ENCODE measurements at places on chromosomes 11 and 22.

- no peak for DNase-seq
These were observed 698.5 kb downstream of the KCNA4 start for GRCh38 chr11:29318134-29318845.

GRCh38 chr11:112268406-112268805 is 7.7 kb upstream of the PLET1 start:
- no peak for DNase-seq

DNA sequence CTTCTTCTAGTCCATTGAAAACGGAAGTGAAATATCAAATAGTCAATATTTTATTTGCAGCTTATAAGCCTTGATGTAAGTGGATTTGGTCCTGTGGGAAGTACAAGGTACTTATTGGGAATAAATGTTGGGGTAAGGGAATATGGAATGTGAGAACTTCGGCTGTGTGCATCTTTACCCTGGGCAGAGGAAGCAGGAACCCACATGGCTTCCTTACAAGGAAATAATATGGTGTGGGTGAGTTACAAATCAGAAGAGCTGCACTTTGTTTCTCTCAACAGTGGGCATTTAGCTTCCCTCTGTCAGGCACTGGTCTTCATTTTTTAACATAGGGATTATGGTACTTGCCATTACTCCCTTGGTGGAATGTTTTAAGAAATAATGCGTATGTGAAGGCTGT is 77.9 kb downstream of the SCN3B start:
- DNase-seq, result no peak

GRCh38 chr11:121389651-121390050 is 62.5 kb upstream of the SORL1 start:
- DNase-seq, result no peak

DNA sequence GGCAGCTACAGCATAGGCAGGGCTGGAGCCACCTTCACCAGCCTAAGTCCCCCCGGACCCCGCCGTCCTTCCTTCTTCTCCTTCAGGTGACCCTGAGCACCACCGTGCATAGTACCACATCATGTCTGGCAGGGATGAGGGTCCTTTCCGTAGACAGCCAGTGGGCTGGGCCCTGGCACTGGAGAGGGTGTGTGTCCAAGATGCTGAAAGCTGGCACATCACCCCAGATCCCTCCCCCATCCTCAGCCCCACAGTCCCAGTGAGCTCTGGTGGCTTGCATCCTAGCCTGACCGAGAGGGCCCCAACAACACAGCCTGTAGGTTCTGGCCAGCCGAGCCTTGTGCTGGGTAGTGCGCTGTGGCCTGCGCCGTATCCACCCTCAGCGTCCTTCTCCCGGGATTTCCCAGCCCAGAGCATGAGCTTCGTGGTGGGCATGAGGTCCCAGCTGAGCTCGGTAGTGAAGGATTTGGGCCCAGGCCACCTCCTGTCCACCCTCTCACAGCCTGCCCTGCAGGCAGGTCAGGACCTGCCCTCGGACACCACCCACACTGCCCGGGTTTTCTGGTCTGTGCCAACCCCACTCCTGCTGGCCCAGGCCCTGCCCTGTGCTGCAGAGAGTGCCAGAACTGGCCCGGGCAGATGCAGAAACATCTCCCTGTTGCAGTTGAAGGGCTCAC is 1124.3 kb downstream of the BRD1 start:
- no peak for DNase-seq

DNA sequence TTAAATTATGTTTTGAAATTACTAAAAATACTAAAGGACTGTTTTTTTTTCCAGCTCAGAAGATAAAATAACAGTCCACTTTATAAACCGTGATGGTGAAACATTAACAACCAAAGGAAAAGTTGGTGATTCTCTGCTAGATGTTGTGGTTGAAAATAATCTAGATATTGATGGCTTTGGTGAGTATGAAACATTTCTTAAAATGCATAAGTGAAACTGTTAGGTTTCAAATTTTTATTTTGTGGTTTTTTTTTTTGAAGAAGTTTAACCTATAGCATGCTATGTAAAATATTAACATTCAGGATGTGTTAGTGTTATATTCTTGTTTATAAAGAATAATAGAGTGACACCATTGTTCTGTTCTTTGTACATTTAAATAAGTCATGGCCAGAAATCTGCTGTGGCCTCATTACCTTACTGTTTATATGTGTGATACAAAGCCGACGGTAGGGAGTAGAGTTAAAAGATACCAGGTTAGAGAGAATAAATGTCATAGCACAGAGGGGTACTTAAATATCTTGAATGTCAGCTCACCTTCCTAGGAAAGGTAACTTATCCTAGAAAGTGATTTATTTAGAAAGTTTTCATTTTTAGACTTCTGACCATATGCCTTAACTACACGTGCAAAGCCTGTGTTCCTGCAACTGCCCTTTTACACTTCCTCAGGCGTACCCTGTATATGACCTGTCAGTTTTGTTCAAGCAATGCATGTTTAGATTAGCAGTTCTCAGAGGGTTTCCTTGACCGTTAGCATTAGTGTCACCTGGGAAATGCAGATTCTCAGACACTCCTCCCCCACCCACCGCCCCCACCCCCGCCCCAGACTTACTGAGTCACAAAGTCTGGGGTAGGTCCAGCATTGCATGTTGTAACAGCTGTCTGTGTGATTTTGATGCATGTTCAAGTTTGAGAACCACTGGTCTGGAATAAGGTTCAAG is 6.3 kb downstream of the FDX1 start:
- no peak for DNase-seq

DNA sequence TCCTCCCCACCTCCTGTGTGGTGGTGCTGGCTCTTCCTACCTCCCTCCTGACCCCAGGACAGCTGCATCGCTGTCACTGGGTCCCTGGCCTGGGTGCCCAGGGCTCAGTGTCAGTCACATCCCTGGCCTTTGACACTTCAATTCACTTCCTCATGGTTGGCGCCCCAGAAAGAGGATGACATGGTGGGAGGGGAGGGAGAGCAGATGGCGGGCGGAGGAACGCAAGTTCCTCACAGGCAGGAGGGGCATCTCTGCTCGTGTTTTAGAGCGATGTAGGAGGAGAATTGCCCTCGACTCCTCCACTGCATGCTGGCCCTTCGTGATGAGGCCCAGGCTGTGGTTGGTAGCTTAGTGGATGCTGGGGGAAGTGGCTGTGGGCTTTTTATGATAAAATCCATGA is 35.1 kb upstream of the KRTAP5-7 start:
- DNase-seq, result no peak

- no peak for DNase-seq
These were observed 14.5 kb downstream of the NARS2 start for GRCh38 chr11:78560153-78560552.

DNA sequence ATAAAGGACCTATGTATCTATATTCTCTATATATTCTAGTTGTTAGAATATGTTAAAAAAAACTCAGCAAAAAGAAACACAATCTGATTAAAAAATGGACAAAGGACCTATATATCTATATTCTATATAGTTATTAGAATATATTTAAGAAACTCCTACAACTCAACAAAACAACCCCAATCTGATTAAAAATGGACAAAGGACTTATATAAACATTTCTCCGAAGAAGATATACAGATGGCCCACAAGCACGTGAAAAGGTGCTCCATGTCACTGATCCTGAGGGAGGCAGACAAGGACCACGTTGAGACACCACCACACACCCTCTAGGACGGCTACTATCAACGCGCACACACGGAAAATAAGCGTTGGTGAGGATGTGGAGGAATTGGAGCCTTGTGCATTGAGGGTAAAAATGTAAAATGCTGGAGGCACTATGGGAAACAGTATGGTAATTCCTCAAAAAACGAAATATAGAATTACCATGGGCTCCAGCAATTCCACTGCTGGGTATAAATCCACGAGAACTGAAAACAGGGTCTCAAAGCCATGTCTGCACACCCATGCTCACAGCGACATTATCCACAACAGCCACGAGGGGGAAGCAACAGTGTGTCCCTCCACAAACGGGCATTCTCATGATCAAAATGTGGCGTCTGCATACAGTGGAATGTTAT is 22.7 kb downstream of the YPEL1 start:
- DNase-seq, result peak; percentile 69

- DNase-seq, result no peak
These were observed at the start of gene OR51V1 for GRCh38 chr11:5200582-5200981. Gene OR51V1, minus strand, starts transcription at chr11:5200682. Its CDS starts 0 bp downstream, at chr11:5200682.

- DNase-seq, result no peak
These were observed 105.3 kb downstream of the NECTIN1 start for GRCh38 chr11:119623682-119624081.

DNA sequence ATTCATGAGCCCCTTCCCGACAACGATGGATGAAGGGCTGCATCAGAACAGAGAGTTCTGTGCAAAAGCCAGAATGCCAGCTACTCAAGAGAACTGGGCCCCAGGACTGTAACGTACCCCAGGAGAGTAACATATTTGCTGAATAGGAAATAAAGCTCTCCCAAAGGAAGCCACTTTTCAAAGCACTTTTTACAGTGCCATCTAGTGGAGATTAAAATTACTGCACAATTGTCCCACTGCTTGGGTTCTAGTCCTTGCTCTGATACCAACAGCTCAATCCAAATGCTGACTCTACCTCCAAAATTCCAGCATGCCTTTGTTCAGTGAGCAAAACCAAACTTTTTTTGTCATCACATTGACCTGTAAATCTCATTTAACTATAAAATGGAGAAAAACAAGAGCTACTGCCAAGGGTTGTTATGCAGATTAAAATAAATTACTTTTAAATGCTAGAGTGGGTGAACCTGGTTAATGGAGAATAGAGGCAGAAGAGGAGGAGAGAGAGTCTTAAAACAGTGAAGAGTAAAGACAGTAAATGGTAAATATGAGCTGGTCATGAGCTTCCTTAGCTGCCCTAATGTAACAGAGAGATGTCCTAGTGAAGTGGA is 87.6 kb upstream of the FSHB start:
- DNase-seq, result peak; percentile 35

DNA sequence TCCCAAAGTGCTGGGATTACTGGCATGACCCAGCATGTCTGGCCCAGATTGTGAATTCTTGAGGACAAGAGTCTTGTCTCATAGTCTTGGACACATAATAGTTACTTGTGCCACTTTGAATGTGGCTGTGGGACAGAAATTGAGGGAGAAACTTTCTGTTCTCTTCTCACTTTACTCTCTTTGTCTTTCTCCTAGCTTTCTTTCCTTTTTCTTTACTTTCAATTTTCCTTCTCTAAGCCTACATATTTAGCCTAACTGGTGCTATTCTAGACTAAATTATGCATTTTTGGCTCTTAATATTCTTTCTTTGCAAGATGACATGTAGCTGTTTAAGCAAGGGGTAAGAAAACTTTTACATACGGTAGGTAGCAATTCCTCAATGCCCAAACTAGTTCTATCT is 33.2 kb downstream of the HORMAD2 start:
- no peak for DNase-seq

DNA sequence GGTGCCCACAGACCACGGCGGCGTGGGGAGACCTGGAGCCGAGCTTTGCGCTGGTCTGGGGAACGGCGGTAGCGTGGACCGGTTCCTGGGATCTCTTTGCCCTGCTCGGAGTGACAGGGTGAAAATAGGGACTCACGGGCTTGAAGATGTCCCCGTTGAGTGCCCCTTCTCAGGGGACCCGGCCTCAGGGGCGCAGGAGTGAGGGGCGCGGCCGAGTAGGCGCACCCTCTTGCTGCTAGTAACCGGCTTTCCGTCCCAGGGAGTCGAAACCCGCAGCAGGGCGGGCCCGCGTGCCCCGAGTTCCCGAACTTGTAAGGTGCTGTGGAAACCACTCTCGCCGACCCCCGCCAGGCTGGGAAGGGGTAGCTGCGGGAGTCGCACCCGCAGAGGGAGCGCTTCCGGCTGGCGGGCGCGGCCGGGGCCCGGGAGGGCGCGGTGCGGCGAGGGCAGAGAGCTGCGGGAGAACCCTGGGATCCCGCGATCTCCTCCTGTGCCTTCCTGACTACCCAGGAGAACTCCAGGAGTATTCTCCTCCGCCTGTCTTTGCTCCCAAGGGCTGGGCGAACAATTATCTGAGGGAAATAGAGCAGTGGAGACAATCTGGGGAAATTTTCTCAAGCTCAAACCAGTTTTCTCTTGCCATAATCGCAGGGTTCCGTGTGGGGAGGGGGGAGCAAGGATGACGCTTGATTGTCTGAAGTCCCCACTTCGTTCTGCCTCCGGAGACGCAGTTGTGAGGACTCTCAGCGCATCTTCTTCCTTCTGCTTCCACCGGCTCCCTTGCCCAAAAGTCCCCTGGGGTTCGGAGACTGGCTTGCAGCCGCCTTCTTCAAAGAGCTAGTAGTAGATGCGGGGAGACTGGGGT is 666 bp downstream of the NELL1 start:
- no peak for DNase-seq

GRCh38 chr22:21641417-21641788 is 699 bp upstream of the SDF2L1 start:
- DNase-seq, result no peak
